ENCODE measurements at places on chromosomes 2 and 18.

GRCh38 chr2:53234548-53234903, 533.1 kb upstream of the CHAC2 start:
- DNase-seq, result no peak

DNA sequence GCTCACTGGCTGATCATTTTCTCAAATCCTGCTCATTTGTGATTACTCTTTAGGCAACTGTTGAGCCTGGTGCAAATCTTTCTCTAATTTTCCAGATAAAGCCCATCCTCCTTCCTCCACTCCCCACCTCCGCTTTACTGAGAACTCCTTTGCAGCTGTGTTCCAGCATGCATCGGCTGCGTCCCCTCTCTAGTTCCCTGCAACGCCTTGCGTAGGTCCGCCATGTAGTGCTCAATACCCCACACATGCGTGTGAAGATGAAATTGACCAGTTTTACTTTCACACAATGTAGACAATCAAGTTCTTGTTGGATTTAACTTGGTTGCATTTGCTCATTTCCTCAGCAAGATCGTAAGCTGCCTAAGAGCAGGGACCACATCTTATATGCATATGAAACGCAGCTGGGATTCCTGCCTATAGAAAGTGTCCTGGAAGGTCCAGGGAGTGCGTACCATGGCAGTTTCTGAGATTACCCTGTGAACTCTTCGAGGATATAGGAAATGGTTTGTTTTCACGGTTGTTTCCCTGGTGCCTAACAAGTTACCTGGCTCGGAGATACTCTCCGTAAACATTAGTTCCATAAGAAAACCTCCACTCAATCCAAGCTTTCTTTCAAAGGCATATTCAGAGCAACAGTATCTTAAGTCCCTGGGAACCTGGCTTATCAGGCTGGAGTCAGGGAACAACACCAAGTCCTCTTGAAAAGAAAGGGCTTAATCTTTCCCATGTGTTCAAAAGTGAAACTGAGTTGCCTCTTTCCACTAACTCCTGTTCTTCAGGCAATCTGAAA, 766.4 kb upstream of the ID2 start:
- DNase-seq, result no peak

- DNase-seq, result no peak
Measured at GRCh38 chr2:221999717-222000116, 299.1 kb downstream of the PAX3 start.

DNA sequence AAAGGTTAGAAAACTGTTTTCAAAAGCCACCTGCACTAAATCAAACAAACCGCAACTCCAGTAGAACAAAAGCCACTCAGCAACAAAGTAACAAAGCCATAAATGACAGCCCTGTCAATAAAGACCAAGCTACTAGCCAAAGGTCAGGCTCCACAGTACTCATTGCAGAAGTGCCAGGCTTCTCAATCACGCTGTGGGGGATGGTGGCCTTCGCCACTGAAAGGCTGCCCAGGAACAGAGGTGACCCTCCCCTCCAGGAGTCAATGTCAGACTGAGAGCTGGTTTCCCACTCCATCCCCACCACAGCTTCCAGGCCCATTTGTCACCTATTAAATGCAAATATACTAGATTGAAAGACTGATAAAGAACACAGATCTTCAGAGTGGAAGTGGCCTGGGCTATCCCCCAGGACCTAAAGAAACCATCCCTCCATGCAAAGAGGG, 5.9 kb downstream of the ATP8B1 start:
- no peak for DNase-seq

GRCh38 chr2:101478181-101479001, 3.5 kb upstream of the RFX8 start:
- DNase-seq, result no peak

- DNase-seq, result no peak
Measured at GRCh38 chr2:192267484-192267883, 72.8 kb upstream of the TMEFF2 start.

- no peak for DNase-seq
Measured at GRCh38 chr18:37544217-37544616, 21.4 kb downstream of the CELF4 start.

- DNase-seq, result no peak
Measured at GRCh38 chr2:179555691-179556283, 291.2 kb upstream of the SESTD1 start.

GRCh38 chr2:234996941-234997270, 45.1 kb downstream of the SH3BP4 start:
- DNase-seq, result no peak

DNA sequence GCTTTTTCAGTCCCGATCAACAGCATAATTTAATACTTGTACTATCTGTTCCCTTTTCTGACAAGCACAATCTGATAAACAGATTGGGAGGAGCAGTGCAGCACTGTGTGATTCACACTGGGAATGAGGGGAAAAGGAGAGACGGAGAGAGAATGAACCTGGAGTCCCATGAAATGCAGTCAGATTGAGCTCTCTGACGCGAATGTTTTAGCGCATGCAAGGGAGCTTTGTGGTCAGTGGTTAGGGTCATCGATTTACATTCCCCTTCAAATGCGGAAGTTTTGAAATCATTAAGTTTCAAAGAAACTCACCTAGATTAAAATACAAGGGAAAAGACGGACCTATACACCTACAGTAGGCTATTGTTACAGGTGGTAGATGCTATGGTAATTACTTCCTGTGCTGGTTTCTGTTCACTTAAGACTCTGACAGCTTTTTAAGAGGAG, 99.6 kb downstream of the KCTD1 start:
- no peak for DNase-seq

GRCh38 chr18:62876111-62876510, 160.8 kb downstream of the PHLPP1 start:
- DNase-seq, result no peak

DNA sequence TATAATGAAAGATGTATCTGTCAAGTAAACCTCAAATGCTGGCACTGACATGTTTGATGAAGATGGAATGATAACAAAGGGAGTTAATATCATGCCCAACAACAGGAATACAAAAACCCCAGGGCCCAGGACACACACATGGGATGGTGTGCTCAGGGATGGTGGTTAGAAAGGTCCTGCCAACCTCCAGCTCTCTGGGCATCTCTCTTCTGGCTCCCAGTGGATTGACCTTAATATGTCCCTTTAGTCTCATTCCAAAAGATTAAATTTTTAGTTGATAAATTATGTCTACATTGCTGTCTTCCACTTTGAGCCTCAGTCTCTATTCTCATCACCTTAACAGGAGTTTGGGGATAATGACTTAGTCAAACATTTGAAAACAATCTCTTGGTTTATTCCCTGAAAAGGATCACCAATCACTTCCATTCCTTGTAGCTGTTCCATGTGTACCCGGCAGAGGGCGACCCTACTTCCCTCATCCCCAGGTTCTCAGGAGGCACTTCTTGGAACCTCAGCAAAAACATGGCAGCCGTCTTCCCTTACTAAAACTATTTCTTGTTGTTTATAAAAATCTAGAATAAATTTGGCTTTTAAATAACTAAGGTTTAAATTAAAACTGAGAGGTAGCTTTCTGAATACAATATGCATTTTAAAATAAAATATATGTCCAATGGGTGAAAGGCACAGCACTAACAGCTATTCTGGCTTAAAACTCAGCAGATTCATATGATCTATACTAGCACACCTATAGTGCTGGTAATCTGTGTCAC, 29.6 kb downstream of the MCEE start:
- DNase-seq, result no peak

DNA sequence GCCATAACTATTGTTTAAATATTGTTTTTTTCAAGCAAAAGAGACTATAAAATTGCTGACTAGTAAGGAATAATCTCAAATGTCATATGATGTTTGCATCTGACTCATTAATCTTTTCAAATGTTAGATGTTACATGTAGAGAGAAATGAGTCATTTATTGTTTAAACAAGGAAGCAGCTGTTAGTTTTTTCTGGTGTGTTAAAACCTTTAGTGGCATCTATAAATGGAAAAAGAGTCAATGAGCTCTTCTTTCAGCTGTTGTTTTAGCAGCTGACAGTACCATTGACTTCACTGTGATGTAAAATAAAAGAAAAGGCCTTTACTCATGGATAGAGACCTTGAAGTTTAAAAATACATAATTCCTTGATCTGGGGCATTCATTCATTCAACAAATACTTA, 1.8 kb upstream of the KLHL41 start:
- no peak for DNase-seq
